ENCODE measurements at places on chromosomes 1 and 21.

- DNase-seq = no peak
Measured at GRCh38 chr21:28714777-28715464, 277.8 kb downstream of the LTN1 start.

- no peak for DNase-seq
Measured at GRCh38 chr1:29746076-29746665, 509.8 kb downstream of the PTPRU start.

DNA sequence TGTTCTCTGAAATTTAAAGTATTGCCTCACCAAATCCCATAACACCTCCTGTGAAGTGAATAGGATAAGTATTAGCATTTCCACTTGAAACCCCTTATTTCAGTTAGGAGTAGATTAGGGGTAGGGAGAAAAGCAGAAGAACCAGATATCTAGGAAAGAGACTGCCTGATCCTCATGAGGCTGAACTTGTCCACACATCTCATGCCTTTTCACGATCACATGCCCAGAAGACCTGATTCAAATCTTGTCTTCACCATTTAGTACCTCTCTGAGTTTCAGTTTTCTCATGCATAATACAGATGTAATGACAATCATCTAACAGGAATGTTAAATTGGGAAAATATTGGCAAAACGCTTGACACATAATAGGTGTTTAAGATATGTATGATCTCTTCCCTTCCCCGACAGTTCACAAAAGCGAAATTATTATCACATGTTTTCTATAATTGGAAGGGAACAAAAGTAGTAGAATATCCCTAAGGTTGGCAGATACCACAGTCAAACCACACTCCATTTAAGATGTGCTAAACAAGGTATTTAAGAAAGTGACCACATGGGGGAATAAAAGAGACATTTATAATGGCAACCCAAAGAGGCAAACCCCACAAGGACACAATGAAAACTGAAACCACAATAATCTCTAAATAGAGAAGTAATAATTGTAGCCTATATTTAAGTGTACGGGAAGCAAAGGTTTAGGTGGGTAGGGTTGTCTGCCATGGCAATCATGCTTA is 25.2 kb downstream of the GFI1 start:
- no peak for DNase-seq

GRCh38 chr1:27650539-27651175 is 15.7 kb upstream of the FGR start:
- no peak for DNase-seq

DNA sequence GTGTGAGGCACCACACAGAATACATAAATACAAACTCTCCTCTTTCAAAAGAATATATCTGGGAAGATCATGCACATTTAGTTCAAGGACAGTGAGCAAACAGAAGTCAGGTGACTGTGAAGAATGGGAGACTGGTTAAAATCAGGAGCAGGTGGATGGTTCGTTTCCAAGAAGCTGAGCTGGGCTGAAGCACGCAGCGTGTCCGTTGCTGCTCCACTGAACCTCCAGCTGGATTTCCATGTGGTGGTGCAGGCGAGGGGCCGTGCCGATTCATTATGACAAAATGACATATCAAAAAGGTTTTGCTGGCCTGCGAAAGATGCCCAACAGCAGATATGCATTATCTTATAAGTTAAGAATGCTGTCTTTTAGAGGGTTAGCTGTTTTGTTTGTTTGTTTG is 66.0 kb downstream of the OLIG1 start:
- DNase-seq = no peak

DNA sequence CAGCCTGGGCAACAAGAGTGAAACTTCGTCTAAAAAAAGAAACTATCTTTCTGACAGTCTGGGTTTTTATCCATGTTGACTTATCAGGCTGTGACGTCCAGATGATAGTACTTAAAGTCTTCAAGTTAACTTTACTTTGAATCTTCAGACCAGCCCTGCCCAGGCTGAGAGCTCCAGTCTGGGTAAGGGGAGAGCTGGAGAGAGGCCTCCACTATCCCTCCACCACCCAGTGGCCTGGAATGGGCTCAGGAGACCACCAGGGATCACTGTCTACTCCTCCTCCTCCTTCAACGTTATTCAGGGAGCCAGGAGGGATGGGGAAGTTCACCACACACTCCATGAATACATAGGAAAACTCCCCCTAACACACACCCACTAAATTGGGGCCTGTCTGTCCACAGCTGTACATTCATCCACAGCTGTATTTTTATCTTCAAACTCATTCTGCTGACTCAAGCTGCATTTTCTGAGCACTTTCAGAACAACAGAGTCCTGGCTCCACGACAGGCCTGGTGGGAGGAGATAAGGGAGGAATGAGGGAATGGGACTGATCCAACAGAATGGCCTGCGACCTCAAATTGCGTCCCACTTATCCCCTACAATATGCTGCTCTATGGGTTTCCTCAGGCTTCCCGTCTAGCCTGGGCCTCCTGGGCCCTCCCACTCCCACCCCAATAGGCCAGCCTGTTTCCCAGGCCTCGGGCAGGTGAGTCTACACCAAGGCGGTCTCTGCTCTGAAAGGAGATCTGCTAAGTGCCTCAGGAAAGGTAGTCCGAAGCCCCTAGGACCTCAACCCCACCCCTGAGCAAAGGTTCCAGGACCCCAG is 1.8 kb downstream of the SLC45A3 start:
- no peak for DNase-seq

- DNase-seq = no peak
Measured at GRCh38 chr1:4702932-4703331, 48.5 kb downstream of the AJAP1 start.

- DNase-seq = no peak
Measured at GRCh38 chr21:40671716-40672115, 175.2 kb downstream of the DSCAM start.

GRCh38 chr1:55700359-55701130 is 485.4 kb upstream of the USP24 start:
- no peak for DNase-seq

DNA sequence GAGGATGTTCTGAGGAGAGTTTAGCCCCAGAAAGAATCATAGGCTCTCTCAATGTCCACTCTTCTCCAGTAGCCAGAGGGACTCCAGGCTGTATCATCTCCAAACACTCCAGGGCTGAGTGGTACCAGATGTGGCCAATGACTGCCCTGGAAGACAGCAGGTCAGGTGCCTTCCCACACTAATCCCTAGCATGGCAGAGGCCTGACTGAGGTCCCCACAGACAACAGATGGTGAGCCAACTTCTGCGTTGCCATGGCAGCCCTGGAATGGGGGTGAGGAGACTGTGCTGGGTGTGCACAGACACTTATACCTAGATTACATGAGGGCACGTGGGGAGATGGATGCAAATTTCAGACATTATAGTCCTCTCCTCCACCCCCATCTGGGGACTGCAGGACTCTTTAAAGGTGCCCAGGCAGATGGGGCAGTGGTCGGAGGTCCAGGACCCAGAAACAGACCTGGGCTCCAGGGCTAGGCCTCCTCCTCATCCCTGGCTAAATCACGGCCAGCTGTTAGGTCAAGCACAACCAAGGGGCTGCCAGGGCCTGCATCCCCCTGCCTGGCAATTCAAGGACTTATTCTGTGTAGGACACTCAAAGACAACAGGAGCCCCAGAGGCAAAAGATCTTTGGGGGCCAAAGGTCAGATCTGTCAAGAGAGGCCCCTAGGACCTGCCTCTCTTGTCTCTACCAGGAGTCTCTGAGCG is 42.9 kb downstream of the CAMK2N1 start:
- DNase-seq = no peak

DNA sequence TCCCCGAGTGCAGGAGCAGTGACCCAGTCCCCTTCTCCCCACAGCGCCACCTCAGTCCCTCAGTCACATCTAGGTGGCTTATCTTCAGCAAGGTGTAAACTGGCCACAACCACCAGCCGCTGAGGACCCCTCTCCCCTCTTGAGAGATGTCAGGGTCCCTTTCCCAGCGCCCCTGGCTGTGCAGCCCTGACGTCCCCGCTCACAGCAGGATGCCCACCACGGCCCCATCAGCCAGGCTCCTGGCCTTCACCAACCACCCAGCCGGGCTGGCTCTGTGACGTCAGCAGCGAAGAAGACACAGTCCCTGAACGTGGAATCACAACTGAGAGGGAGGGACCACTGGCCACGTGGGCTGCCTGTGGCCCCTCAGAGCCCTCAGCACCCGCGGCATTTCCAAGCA is 249.4 kb downstream of the NPHP4 start:
- no peak for DNase-seq

- DNase-seq = peak; percentile 88
Measured at GRCh38 chr1:95041491-95042165, 31.1 kb downstream of the ALG14 start.

GRCh38 chr1:21935891-21936365 is 1.2 kb downstream of the HSPG2 start:
- no peak for DNase-seq

DNA sequence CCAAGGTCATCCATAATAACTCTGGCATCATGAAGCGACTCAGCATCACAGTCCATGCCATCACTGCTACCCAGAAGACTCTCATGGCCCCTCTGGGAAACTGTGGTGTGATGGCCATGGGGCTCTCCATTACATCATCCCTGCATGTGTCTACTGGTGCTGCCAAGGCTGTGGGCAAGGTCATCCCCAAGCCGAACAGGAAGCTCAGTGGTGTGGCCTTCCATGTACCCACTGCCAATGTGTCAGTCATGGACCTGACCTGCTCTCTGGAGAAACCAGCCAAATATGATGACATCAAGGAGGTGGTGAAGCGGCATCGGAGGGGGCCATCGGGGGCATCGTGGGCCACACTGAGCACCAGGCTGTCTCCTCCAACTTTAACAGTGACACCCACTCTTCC is 65.1 kb upstream of the ARHGAP29 start:
- no peak for DNase-seq

- DNase-seq = no peak
Measured at GRCh38 chr1:36735939-36736730, 253.4 kb upstream of the CSF3R start.

DNA sequence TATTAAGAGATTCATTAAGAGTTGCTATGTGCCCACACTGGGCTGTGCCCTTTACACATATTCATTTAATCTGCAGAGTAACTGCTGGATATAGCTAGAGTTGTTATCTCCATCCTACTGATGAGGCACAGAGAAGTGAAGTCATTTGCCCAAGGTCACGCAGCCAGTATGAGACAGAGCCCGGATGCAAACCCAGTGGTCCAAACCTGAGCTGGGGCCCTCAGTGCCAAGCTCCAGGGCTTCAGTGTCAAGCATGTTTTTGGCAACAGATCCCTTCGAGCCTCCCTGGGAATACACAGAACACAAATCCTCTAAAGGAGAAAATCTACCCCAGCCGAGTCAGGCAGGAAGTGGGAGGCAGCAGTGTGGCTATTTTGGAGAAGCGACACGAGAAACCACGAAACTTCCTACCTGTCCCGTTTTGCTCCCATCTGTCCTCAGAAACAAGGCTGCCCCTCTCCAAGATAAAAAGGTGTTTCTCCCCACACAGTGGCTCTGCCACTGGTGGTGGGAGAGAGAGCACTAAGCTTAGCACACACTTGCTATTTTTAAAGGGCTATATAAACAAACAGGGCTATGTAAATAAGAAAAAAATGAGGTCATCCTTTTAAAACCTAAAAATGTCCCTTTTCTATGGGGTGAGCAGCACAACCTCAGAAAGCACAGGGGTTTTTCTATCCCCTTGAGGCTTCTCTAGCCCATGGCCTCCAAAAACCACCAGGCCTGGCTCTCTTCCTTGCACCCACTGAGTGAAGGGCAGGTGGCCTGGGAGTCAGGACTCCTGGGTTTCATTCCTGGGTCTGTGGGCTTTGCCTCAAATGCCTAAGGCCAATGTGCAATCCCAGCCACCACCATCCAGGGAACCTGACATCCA is 138.6 kb upstream of the EDN2 start:
- DNase-seq = no peak

DNA sequence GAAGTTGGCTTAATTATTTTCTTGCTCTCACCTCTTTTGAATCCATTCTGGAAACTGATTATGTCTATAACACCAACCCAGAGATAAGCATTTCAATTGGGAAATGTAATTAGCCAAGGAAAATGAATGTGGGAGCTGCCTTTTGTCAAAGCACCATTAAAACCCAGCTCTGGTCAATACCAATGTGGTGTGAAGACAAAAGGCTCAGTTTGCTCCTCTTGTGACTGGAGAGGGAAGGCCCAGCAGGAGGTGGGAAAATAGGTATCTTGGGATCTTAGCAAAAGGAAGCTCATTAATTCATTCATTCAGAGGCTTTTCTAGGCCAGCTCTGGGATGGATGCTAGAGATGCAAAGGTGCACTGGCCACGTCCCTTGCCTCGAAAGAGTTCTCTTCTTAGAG is 75.0 kb upstream of the SELENON start:
- DNase-seq = no peak

DNA sequence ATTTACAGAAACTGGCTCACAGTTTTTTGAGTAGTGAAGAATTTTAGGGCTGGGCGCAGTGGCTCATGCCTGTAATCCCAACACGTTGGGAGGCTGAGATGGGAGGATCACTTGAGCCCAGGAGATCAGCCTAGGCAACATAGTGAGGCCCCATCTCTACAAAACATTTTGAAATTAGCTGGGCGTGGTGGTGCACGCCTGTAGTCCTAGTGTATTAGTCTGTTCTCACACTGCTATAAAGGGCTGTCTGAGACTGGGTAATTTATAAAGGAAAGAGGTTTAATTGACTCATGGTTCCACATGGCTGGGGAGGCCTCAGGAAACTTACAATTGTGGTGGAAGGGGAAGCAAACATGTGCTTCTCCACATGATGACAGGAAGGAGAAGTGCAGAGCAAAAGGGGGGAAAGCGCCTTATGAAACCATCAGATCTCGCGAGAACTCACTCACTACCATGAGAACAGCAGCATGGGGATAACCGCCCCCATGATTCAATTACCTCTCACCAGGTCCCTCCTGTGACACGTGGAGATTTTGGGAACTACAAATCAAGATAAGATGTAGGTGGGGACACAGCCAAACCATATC is 24.4 kb upstream of the DYRK1A start:
- no peak for DNase-seq

DNA sequence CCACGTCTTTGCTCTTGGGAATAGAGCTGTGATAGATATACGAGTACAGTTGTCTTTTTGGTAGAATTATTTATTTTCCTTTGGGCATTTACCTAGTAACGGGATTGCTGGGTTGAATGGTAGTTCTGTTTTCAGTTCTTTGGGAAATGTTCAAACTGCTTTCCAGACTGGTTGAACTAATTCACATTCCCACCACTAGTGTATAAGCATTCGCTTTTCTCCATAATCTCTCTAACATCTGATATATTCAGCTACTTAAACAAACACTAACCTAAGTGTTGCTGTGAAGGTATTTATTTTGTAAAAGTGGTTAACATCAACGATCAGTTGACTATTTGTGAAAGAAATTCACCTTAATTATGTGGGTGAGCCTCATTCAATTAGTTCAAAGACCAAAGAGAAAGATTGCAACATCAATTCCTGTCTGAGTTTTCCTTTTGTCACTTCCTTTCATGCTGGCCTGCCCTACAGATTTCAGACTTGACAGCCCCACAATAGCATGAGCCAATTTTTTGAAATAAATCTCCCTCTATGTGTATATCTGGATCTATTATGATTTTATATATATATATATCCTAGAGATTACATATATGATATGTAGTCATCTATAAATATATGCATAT is 26.7 kb upstream of the DUSP10 start:
- DNase-seq = no peak

DNA sequence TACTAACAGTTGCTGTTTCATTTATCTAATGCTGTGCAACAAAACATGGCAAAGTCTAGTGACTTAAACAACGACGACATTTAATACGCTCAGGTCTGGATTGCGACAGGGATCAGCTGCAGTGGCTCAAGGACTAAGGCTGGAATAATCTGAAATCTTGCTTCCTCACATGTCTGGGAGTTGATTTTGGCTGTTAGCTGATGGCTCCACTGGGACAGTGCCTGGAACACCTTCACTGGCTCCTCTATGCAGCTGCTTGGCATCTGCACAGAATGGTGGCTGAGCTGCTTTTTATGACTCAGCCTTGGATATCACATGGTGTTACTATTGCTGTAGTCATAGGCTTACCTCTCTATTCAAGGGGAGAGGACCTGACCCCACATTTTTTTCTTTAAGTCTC is 24.0 kb upstream of the BTG3 start:
- no peak for DNase-seq

Measured in Ammon's horn (tissue), 1 donor.